ENCODE measurements at places on chromosomes 1 and 21.

GRCh38 chr1:39391691-39392679, 99.5 kb upstream of the BMP8A start:
- no peak for DNase-seq

DNA sequence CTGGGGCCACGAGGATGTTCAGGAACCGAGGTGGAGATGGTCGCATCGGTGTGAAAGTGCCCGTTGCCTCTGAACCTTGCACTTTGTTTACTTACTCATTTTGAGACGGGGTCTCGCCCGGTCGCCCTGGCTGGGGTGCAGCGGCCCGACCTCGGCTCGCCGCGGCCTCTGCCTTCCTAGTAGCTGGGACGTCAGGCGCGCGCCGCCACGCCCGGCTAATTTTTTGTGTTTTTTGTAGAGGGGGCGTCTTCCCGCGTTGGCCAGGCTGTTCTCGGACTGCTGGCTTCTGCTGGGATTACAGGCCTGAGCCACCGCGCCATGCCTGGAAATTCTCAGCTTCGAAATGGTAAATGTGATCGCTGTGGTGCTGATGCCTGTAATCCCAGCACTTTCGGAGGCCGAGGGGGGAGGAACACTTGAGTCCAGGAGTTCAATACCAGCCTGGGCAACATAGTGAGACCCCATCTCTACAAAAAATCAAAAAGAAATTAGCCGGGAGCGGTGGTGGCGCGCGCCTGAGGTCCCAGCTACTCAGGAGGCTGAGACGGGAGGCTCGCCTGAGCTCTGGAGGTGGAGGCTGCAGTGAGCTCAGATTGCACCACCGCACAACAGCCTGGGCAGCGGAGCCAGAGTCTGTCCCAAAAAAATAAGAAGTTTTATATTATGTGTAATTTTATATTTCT, 684 bp upstream of the MRPL20 start:
- peak; percentile 53 for DNase-seq

GRCh38 chr1:106189780-106190179, 866.7 kb upstream of the PRMT6 start:
- no peak for DNase-seq

GRCh38 chr1:78369546-78369945, 121.2 kb upstream of the PTGFR start:
- DNase-seq: no peak

- DNase-seq: no peak
Measured at GRCh38 chr1:117044217-117044616, 15.9 kb upstream of the TTF2 start.

GRCh38 chr1:204692841-204693356, 7.4 kb upstream of the LRRN2 start:
- no peak for DNase-seq

- no peak for DNase-seq
Measured at GRCh38 chr21:45291613-45292398, 4.1 kb upstream of the POFUT2 start.

GRCh38 chr21:36245649-36246048, 74.3 kb upstream of the MORC3 start:
- DNase-seq: no peak

DNA sequence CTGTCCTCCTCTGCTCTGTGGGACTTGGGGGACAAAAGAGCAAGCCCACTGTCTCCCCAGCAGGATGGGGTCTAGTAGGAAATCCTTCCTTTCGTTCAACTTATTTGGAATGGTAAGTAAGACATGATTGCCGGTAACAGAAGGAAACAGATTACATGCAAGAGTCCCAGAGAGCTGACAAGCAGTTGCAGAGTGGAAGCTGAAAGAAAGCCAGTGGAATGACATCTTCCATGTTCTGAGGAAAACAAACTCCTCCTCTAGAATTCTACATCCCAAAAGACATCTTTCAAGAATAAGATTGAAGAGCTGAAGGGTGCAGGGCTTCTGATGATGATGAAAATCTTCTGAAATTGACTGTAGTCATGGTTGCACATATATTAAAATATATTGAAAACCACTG, 619.4 kb downstream of the KIF26B start:
- DNase-seq: no peak
